Right lobe of liver (tissue), 6 donors: ENCODE measurements at places on chromosomes 2 and 18. TPM values are rescaled to one million over a fixed set of nuclear protein-coding genes. Genes with fewer than 3 reads are reported as not detected.

DNA sequence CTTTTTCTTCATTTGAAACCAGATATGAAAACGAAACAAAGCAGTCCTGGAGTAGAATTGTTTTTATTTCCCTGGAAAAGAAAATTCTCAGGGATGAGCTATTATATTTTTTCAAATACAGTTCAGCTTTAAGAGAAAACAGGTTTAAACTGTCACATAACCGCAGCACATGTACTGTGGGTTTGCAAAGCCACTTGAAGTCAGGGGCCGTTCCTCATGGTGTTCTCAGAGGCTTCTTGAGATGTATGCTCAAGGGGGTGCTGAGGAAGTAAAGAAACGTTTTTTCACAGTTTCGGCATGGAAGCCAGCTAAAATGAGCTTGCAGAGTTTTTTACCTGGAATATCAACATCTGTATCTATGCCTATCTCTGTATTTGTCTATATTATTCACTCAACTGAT is 225.3 kb downstream of the MC4R start:
- H3K4me1 ChIP-seq: no peaks in the 10 kb centered on the region
- no peak for DNase-seq
- no peak overlapping the region for H3K27ac ChIP-seq
- no peaks in the 10 kb centered on the region for H3K27me3 ChIP-seq

DNA sequence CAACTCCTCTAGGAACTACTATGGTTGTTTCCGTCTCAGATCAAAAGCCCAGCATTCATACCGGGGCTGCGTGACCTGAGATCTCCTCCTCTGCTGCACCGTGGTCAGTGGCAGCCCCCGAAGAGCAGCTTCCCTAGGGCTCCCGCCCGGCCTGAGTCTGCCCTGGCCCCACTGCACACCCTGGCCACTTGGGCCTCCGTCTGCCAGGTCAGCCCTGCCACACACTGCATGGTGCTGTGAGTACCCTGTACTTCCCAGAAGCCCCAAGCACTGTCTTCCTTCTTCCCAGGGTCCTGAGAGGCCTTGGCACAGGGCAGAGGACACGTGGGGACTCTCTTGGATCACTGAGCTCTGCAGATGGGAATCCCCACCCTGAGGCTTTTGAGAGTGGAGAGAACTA is 81.5 kb upstream of the GPC1 start:
- H3K27ac ChIP-seq: no peak overlapping the region
- peaks cover 7% of the 10 kb centered on the region for H3K4me1 ChIP-seq
- H3K36me3 ChIP-seq: no peaks in the 10 kb centered on the region
- no peak overlapping the region for H3K4me3 ChIP-seq
- DNase-seq: no peak

DNA sequence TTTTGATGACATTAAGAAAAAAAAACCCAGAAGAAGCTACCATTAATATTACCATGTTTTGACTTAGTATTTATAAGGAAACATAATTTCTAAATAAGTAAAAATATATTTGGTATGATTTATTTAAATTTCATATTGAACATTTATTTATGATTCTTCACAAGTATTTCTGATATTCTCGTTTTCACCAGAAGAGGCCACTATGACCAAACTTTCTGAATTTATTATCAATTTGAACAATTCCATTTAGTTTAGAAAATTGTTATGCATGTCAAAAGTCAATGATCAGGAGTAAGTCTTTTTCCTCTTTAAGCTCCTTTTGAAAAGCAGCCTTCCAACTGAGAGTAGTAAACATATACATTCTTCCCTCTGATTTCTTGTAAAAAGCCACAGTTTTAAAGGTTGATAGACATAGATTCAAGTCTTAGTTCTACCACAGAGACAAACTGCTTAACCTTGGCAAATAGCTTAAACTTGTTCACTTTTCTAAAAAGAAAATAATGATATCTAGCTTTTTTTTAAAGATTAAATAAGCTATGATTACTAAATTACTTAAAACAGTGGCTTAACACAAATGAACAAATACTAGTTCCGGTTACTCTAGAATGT is 329.9 kb downstream of the TRIB2 start:
- no peak overlapping the region for H3K27ac ChIP-seq
- no peaks in the 10 kb centered on the region for H3K27me3 ChIP-seq
- no peaks in the 10 kb centered on the region for H3K36me3 ChIP-seq
- no peak for DNase-seq

DNA sequence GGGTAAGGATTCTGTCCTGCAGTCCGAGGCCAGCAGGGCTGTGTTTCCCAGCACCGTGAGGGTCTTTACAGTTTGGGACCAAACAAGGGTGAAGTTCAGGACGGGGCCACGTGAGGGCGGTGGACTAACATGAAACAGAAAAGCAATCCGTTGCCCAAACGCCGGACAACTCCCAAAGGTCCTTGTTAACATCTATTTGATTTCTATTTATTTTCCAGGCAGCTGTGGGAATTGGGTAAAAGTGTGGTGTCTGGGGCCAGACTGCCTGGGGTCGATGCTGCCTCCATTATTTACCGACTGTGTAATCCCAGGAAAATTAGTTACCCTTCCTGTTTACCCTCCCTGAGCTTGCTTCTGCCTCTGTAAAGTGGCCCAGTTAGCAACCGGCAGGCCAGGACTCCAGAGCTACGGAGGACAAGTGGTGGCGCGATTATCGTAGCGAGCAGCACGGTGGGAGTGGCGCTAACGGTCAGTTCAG is 66.3 kb upstream of the TCF7L1 start:
- H3K4me1 ChIP-seq: no peaks in the 10 kb centered on the region
- peak; percentile 74 for DNase-seq
- no peak overlapping the region for H3K27ac ChIP-seq
- H3K4me3 ChIP-seq: peak overlapping the region; percentile 12
- H3K36me3 ChIP-seq: no peaks in the 10 kb centered on the region

GRCh38 chr2:67008155-67008554 is 389.0 kb upstream of the ETAA1 start:
- H3K27me3 ChIP-seq: no peaks in the 10 kb centered on the region
- no peaks in the 10 kb centered on the region for H3K36me3 ChIP-seq

GRCh38 chr2:141316606-141317005 is 814.2 kb downstream of the LRP1B start:
- DNase-seq: no peak
- no peak overlapping the region for H3K4me3 ChIP-seq
- no peak overlapping the region for H3K27ac ChIP-seq

The PSMD14 gene
- total RNA-seq: 18.7 TPM
